H4 (cell line): ENCODE measurements at places on chromosomes 2 and 18.
A peak's percentile ranks its signal among the peaks of the same experiment; 100 is the strongest.

DNA sequence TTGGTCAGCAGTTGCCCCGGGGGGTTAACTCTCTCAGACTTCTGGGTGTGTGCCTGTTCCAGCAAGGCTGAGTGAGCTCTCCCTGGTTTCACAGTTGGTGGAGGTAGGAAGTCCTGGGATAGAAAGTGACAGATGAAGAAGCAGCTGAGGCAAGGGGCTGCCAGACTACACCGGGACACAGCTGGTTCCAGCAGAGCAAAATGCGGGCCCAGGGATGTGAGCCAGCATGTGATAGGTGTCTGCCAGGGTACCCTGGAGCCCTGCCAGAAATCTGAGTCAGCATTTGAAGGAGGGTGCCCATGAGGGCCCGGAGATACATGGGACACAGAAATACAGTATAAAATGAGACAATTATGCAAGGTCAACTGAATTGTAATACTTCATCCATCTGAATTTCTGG is 79.3 kb upstream of the LGALSL start:
- DNase-seq = no peak

- peak; percentile 61 for DNase-seq
These were observed 7.0 kb downstream of the NCKAP5 start for GRCh38 chr2:133561045-133561852.

GRCh38 chr2:29000481-29000880 is 19.4 kb downstream of the TOGARAM2 start:
- DNase-seq = no peak

DNA sequence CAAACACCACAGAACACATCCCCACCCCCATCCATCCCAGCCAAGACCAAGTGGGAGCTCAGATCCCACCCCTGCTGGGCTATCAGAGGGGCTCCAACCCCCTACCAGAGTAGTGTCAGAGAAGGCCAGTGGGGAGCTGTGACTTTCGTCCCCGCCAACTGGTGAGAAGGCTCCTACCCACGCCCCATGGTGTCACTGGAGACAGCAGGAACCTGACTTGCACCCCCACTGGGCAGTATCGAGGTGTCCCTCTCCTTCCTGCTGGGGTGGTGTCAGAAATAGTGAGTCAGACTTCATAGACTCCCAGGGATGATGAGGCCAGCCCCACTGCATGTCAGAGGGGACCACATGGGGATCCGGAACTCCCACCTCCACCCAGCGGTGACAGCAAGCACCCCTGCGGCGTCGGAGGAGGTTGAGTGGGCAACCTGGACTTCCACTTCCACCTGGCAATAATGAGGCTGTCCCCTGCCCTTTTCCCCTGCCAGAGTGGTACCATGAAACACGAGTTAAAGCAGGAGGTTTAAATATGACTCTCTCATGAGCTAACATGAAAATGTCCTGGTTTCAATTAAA is 106.7 kb downstream of the CTIF start:
- no peak for DNase-seq

- no peak for DNase-seq
These were observed 672 bp downstream of the ATP6V1B1 start for GRCh38 chr2:70936165-70936978.

GRCh38 chr2:60100034-60100433 is 453.4 kb downstream of the BCL11A start:
- no peak for DNase-seq

GRCh38 chr2:240023792-240024191 is 1.4 kb downstream of the NDUFA10 start:
- DNase-seq = no peak

- DNase-seq = no peak
These were observed 50.2 kb downstream of the CABYR start for GRCh38 chr18:24189007-24189528.

GRCh38 chr2:240086563-240086962 is 33.2 kb upstream of the OR6B3 start:
- no peak for DNase-seq

GRCh38 chr2:38060236-38061018 is 15.5 kb downstream of the CYP1B1 start:
- DNase-seq = no peak

DNA sequence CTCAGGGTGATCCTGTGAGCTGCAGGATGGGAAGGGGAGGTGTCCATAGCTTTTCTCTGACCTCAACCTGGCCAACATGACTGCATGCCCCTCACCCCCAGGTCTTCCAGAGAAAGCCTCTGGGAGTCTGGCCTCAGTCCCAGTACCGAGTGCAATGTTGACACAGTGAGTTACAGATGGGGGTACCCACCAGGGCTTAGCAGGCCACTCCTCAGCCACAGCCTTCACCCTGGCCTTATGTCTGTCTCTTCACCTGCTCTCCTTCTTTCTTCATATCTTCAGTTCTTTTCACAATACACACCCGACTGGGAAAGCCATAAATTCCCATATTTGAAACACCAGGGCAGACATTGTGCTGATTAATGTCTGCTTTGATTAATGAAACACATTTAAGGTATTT is 33.5 kb downstream of the AOX1 start:
- no peak for DNase-seq

DNA sequence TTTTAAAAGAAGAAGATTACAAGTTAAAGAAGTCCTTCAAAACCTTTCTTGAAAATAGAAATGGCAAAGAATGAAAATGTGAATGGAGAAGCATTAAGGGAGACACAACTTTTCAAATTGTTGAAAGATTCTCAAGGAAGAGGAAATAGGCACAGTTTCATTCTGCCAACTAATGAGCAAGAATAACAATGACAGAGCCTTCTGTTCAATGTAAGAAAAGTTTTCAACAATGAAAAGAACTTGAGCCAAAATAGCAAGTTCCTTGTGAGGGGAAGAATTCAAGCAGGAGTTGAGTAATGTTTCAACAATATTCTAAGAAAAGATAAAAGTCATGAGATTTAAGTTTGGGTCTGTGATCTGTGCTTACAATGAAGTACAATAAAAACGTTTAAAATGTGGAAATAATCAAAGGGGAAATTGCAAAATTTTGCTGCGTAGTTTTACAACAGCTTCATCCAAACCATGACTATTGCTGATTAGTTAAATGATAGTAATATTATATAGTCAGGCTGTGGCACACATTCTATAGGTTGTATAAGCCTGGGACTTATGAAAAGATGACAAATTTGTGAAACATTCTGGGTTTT is 122.6 kb downstream of the METTL4 start:
- DNase-seq = no peak

DNA sequence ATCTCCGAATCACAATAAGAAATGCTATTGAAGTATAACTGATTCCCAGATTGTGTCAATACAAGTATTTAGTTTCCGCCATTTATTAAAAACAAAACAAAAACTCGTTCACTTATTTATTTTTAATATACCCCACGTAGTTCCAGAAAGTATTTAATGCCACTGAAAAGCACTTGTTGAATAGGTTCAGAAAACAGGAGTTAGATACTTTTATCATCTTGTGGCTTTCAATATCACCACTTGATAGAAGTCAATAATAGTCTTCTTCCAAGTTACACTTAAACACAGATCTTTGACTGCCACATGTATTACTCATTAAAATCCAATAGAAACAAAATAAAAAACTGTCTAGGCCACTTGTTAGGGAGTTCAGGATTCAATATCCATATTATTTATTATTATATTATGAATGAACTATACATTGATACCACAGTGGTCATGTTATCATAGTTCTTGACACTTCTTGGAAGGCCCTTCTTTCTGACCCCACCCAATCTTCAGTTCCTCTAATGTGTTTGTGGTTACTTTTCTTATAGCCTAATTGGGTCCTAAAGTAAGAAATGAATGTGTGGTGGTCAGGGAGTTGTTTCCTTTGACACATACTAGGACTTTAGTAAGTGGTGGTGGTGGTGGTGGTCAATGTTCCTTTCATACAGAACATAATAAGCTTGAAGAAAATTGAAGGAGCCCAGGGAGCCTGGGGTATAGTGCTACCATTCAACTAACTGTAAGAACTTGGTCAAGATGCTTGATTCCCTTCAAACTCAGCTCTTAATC is 221.3 kb upstream of the ITGA4 start:
- DNase-seq = no peak

- no peak for DNase-seq
These were observed 52.3 kb downstream of the PIEZO2 start for GRCh38 chr18:11096839-11097750.

GRCh38 chr2:56047136-56047535 is 123.6 kb upstream of the EFEMP1 start:
- no peak for DNase-seq

DNA sequence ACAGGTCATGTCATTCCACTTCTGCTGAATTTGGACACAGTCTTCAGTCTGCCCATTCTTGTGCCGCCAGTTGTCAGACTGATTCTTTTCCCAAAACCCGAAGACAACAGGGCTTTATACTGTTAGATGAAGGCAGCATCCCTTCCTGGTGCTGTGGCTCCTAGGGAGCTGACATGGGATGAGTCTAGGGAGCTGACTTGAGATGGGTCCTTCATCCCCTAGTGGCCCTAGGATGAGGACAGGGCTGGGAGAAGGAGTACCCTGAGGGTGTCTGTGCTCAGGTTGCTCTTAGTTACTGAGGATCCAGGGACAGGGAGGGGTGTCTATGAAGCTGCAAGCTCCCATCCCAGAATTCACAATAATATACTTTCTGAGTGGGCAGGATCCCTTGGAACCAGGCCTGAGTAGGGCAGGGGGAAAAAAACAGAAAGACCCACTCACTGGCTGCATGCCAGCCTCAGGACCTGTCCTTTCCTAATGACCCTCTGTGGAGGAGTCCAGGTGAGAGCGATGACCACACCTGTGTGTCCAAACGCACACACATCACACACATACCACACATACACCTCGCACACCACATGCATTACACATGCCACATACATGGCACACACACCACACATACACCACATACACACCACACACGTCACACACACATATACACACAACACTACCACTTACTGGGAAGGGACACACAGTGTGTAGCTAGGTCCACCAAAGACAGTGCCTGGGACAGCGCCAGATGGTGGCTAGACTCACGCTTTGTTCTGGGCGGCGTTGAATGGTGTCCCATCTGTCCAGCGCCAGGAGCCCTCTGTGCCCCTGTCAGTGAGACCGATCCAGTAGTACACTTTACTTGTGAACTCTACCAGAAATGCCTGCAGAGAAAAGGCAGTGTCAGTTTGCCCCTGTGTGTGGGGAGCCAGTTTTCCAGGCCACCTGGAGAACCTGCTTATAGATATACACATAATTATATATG is 11.1 kb downstream of the CLEC4F start:
- no peak for DNase-seq

DNA sequence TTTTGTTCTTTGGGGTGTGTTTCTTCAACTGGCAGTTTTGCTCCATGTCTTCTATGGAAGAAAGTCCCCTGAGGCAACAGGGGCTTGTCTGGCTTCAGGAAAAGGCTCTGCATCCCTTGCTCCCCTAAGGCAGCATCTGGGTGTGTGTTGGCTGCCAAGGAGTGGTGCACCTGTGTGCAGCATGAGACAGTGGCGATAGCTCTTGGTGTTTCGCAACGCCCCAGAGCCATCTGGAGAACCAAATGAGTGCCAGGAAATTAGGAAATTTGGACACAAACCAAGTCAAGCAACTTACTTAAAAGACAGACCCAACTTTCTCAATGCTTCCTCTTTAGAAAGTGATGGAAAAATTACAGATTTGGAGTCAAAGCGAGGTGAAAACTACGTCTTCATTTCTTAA is 1044.4 kb upstream of the CNTNAP5 start:
- no peak for DNase-seq

GRCh38 chr2:218622606-218623365 is 15.1 kb downstream of the PLCD4 start:
- no peak for DNase-seq

DNA sequence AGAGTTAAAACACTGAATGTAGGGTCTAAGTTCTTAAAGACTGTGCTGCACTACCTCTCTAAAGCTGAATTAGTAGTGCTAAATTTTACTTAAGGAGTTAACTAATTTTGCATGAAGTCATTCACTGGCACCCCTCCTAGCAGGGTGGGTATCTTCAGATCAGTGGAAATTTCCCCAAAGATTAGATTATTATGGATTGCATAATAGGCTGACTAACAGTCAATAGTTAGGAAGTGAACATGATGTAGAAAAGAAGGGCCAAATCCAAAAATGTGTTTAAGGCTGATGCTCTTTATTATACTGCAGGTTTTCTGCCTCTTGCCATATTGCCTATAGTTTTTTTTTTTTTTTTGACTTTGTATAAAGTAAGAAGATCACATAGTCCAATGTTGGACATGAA is 5.2 kb downstream of the ZNF638 start:
- no peak for DNase-seq

DNA sequence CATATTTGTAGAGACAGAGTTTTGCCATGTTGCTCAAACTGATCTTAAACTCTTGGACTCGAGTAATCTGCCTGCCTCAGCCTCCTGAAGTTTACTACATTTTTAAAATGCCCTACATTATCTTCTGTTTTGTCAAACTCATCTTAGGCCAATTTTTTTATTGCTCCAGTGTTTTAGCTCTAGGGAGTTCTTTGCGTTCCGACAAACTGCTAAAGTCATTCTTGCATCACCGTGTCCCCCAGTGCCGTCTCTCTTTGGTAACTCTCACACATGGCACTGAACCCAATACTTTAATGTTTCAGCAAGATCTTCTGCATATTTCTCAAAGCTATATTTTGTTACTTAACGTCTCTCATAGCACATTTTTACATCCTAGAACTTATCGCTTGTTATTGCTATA is 440.9 kb upstream of the NRXN1 start:
- no peak for DNase-seq

- DNase-seq = peak; percentile 58
These were observed 32.9 kb downstream of the EPAS1 start for GRCh38 chr2:46329803-46330775.

DNA sequence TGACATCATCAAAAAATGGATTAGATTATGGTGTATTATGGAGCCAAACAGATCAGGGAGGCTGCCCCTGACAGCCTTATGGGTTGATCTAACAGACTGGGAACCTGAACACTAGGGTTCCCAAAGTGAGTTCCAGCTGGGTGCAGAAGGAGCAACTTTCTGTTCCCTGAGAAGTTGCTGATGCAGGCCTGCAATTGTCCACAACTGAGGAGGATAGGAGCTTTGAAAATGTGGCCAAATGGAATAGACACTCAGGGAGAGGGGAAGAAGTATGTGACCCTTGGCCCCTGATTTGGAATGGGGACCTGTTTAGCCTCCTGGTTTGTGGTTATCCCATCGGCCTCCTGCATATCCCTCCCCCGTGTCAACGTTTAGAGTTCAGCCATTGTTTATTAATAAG is 262.2 kb upstream of the SKOR2 start:
- DNase-seq = no peak

DNA sequence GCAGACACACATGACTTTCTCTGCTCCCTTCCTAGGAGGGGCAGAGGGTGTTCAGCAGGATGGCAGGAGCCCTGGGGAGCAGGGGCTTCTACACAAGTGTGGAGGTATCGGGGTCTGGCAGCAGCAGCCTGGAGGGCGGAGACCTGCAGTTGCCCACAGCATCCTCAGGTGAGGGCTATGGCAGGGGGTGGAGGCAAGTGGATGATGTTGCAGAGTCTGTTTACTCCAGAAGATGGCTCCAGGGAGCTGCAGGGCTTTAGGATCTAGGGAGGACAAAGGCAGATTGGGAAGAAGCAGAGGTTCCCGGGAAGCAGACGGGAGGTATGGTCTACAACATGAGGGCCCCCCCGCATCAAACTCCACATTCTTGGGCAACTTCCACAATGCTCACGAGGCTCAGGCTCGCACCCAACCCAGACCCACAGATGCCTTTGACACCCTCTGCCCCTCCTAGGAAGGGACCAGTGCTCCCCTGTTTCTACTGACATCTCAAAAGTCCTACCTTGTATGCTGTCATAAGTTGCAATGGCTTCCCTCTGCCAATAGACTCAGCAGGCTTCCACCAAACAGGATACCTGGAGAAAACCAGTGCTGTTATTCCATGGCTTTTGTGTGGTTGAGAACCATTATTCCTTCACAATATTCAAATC is 12.0 kb upstream of the ATP6V1C2 start:
- DNase-seq = peak; percentile 8

- DNase-seq = no peak
These were observed 271.6 kb upstream of the SETBP1 start for GRCh38 chr18:44409071-44409470.
